ENCODE measurements at places on chromosomes 3 and 15. TPM values are rescaled to one million over a fixed set of nuclear protein-coding genes. Genes with fewer than 3 reads are reported as not detected.

- DNase-seq = no peak
Observed at GRCh38 chr15:68187559-68187958, 17.6 kb downstream of the CALML4 start.

DNA sequence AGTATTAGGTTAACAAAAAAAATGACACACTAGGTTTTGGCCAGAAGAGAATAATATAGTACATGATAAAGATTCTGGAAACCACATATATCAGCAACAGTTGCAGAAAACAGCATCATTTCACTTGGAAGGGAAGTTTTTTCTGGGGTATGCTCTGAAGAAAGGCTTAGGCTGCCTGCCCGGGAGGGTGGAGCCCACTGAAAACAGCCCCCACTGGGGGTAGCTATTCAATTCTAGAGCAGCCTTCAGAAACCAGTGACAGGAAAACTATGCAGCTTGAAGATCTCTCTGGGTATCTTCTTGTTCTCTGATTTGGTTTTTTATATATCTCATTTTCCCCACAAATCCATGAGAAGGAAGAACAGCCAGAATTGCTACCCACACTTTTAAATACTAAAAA, 43.2 kb downstream of the ZMAT3 start:
- DNase-seq = no peak

DNA sequence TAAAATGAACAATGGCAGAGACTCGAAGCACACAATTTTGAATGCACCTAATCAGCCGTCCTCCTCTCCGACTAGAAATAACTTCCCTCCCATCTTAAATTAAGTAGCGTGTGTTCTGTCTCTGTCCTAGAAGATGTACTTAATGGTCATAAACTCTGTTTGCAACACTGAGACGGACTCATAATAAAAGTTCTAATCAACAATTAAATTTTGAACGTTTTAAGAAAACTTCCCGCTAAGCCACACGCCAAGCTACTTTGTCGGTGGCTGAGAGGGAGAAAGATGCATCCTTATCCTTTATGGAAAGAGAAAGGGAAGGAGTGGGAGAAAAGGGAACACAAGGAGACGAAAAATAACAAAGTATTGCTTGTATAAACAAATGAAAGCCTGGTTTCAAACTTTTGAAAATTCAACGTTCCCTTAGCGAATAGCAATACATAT, 989 bp downstream of the GNB4 start:
- no peak for DNase-seq

DNA sequence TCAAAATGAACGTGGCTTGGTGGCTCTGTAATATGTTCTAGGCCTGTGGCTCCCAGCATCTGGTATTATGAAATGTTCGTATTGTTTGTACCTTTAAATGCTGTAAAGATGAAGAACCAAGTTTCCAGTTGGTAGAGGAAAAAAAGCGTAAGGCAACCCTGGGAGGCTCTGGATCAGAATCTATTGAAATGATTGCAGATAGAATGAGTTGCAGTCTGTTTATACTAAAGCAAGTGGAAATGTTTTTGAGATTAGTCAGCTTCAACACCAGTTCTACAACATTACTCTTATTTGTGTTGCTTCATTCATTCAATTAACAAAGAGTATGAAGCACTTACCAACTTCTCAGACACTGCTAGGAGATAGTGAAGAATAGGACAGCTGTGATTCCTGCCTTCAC, 5.3 kb downstream of the ARL6IP5 start:
- peak; percentile 54 for DNase-seq

GRCh38 chr15:63809452-63809851, 24.3 kb downstream of the HERC1 start:
- DNase-seq = no peak

GRCh38 chr15:60795889-60796288, 316.9 kb upstream of the ICE2 start:
- no peak for DNase-seq

DNA sequence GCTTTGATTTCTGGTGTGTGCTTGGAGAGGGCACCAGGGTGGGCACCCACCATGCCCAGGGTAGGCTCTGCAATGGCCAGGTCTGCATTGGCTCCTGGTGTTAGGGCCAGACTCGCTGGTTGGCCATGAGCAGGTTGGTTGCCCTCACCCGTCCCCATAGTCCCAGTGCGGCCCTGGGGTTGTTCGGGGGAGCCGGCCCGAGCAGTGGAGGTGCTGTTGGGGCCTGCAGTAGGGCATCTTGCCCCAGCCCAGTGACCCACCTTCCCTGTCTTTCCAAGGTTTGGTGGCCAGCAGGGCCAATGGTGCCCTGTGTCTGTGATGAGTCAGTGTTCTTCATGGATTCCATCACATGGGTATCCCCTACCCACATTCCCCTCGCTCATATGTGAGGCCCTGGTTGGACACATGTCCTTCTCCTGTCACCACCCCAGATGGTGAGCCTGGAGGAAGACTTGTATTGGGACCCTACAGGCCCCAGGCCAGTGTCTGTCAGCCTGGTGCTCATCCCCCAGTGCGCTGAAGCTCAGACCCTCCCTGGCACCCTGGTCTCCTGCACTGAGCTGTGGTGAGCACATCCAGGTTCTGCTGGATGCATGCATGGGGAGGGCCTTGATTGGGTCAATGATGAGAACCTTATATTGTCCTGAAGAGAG, 190.1 kb downstream of the UBE3A start:
- no peak for DNase-seq

DNA sequence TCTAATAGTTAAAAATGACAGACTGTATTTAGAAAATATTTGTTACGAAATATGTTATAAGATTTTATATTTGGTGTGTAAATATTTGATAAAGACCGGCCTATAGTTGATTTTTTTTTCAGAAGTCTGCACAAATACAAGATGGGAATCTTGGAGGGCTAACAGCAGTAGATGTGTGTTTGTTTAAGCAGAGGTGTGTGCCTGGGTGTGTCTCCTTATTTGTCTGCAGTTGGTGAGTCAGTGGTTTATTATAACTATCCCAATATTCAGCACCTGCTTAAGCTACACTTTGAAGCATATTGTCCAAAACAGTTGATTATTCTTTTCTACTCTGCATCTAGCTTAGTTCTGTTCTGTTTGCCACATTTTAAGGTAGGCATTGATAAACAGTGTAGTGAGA, 12.4 kb downstream of the GLCE start:
- DNase-seq = peak; percentile 77

- no peak for DNase-seq
Observed at GRCh38 chr3:161339517-161340500, 31.5 kb downstream of the SPTSSB start.

- no peak for DNase-seq
Observed at GRCh38 chr15:63401078-63401477, 19.4 kb upstream of the CA12 start.

The IQCF2 gene
- total RNA-seq = not detected

The CKMT1B gene
- 8.7 TPM for total RNA-seq

The C3orf62 gene
- 3.9 TPM for total RNA-seq

The SEMA5B gene
- total RNA-seq = not detected

The ALDH1A2 gene
- 2.2 TPM for total RNA-seq

The TADA3 gene
- total RNA-seq = 85.4 TPM

The CLDN16 gene
- total RNA-seq = not detected
